Kidney (tissue), 22 donors: ENCODE measurements at places on chromosomes 11 and 22. TPM values are rescaled to one million over a fixed set of nuclear protein-coding genes. Genes with fewer than 3 reads are reported as not detected.
A peak's percentile ranks its signal among the peaks of the same experiment; 100 is the strongest.

RAB38 gene
- total RNA-seq = 5.2 TPM

TBX1 gene
- 5.5 TPM for total RNA-seq

OR5T1 gene
- not detected for total RNA-seq

PRG3 gene
- not detected for total RNA-seq

LAYN gene
- total RNA-seq = 7.6 TPM

ARRB1 gene
- 53.8 TPM for total RNA-seq

RNF26 gene
- total RNA-seq = 23.5 TPM

FIBIN gene
- 85.4 TPM for total RNA-seq

DNA sequence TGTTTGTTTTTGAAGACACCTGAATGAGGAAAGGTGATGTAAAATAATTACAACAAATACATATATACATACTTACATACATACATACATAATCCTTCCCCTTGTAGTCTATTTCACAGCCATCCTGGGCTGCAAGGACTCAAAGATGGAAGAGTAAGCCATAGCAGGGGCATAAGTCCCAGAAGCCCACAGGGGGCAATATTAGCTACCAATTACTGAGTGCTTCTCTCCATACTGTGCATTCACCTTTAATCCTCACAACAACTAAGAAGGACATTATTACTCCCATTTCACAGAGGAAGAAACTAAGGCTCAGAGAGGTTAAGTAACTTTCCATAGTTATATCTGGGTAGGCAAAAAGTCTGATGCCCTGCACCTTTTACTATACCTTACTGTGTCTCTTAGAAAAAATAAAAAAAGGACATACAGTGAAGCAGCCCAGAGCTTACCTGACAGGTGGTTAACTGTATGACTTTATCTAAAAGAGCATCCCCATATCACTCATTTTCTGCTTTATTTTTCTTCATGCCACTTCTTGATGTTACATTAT is 2.7 kb downstream of the SERGEF start:
- H3K27me3 ChIP-seq = no peaks in the 10 kb centered on the region
- H3K36me3 ChIP-seq = no peaks in the 10 kb centered on the region
- peaks cover 5% of the 10 kb centered on the region for H3K4me1 ChIP-seq
- H3K27ac ChIP-seq = no peak overlapping the region
- H3K4me3 ChIP-seq = no peak overlapping the region

GRCh38 chr11:118201966-118202365 is 22.8 kb downstream of the JAML start:
- peaks cover 2% of the 10 kb centered on the region for H3K27me3 ChIP-seq
- no peak overlapping the region for H3K27ac ChIP-seq
- no peaks in the 10 kb centered on the region for H3K4me1 ChIP-seq
- DNase-seq = no peak
- H3K4me3 ChIP-seq = peak overlapping the region; percentile 20
- H3K36me3 ChIP-seq = no peaks in the 10 kb centered on the region

DNA sequence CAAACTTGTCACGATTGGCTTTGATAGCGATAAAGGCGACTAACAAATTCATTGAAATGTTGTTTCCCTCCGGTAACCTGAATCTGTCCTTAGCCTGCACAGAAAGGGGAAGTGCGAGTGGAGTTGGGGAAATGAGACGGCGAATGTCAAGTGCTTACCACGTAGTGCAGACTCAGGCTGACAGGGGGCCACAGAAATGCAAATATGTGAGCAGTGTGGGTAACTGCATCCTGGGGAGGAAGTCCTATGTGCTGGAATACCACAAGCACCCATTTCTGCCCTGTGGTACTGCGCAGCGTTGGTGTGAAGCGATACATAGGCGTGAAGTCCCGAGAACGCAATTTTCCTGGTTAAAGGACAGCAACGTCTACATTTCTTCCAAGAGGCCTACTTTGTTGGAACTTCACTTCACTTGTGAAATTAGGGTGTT is 869 bp upstream of the EIF4ENIF1 start:
- H3K4me1 ChIP-seq = peaks cover 9% of the 10 kb centered on the region
- peak overlapping the region; percentile 86 for H3K4me3 ChIP-seq
- H3K36me3 ChIP-seq = peaks cover under 1% of the 10 kb centered on the region
- peak; percentile 53 for DNase-seq

- no peak overlapping the region for H3K4me3 ChIP-seq
- no peak for DNase-seq
- H3K27ac ChIP-seq = no peak overlapping the region
Measured at GRCh38 chr22:17892376-17892775, 118.1 kb upstream of the BID start.

DNA sequence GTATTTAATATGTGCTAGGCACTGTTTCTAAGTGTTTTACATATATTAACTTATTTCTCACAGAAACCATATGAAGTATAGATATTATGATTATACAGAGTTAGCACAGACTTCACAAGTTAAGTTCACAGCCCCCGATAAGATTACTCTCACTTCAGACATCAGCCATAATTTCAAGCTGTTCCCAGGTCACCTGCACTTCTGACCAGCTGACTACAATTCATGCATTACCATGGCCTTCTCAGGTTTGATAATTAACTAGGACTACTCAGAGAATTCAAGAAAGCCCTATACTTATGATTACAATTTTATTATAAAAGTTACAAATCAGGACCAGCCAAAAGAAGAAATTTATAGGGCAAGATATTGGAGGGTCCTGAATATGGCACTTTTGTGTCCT is 68.2 kb upstream of the RRM1 start:
- no peaks in the 10 kb centered on the region for H3K27me3 ChIP-seq
- no peak for DNase-seq
- no peak overlapping the region for H3K4me3 ChIP-seq
- peaks cover 3% of the 10 kb centered on the region for H3K4me1 ChIP-seq

GRCh38 chr22:40175611-40176244 is 2.0 kb upstream of the TNRC6B start:
- H3K27ac ChIP-seq = no peak overlapping the region
- no peak overlapping the region for H3K4me3 ChIP-seq
- peaks cover 7% of the 10 kb centered on the region for H3K4me1 ChIP-seq
- no peaks in the 10 kb centered on the region for H3K36me3 ChIP-seq

GRCh38 chr11:33682446-33682845 is 18.2 kb downstream of the C11orf91 start:
- no peaks in the 10 kb centered on the region for H3K4me1 ChIP-seq
- no peaks in the 10 kb centered on the region for H3K36me3 ChIP-seq
- DNase-seq = no peak

DNA sequence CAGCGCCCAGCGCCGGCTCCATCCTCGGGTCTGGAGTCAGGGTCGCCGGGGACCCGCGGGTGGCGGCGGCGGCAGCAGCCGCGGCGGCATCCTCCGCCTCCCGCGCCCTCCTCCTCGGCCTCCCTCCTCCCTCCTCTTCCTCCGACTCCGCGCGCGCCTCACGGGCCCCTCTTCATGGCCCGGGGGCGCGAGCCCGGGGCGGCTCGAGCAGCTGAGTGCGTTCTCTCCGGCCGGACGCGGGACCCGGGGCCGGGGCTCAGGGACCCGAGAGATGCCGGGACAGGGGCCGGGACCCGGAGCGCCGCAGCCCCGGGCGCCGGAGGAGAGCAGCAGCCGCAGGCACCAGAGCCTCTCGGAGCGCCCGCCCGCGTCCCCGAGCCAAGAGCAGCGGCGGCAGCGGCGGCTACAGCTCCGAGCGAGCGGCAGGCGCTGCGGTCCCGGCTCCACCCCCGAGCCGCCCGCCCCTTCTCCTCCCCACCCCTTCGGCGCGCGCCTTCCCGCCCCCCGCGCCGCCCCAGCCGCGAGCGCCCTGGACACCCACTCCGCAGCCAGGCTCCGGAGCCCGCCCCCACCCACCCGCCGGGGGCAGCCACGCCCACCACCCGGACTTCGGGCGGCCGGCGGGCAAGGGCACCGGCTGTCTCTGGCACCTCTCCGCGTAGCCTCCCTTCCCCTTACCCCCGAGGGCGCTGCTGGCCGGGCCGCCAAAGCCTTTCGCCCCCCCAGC is at the start of gene CHST1:
Gene CHST1, minus strand, starts transcription at position 417 of the 727 bp plus-strand sequence. CDS start 14,699 bp downstream, outside the sequence.
- no peaks in the 10 kb centered on the region for H3K36me3 ChIP-seq
- peak within 1 kb of the TSS; percentile 39 for H3K4me3 ChIP-seq
- peak; percentile 75 for DNase-seq
- no peaks in the 10 kb centered on the region for H3K4me1 ChIP-seq
- no peak within 1 kb of the TSS for H3K27ac ChIP-seq

DNA sequence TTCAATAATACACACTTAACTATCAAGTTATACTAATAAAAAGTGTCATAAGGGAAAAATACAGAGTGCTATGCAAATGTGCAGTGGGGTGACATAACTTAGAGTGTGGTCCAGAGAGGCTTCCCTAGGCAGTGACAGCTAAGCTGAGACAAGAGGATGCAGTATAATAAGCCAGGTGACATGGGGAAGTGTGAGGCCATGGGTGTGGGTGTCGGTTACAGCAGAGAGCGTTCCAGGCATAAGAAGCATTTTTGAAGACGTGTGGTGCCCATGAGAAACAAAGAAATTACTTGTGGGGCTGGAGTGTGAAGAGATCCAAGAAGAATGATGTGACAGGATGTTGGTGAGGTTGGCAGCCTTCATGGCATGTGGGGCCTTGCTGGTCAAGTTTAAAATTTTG is 78.1 kb upstream of the PICALM start:
- peak overlapping the region; percentile 34 for H3K27ac ChIP-seq
- H3K4me1 ChIP-seq = peaks cover 9% of the 10 kb centered on the region
- no peak overlapping the region for H3K4me3 ChIP-seq
- no peaks in the 10 kb centered on the region for H3K36me3 ChIP-seq

DNA sequence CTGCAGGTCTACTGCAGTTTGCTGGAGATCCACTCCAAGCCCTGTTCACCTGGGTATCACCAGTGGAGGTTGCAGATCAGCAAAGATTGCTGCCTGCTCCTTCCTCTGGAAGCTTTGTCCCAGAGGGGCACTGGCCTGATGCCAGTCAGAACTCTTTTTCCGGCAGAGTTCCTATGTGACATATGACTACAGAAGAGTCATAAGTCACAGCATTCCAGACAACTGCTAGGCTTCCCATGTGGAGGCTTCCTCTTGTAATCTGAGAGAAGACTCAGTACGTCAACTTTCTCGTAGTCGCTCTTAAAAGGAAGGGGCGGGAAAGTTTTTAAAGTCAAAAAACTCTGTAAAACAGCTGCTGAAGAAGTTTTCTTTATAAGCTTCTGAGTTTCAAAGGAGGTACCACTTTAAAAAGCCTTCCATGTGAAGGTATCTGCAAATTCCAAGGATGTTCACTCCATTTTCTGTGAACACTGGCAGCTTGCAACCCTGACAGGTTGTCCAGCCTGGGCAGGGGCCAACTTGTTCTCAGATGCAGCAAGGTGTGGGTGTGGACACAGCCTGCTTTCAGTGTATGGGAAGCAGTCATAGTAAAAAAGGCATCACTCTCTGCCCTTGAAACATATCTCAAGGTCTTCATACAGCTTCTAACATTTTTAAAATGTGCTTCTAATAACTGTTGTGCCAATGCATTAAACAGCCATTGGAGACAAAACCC is 97.8 kb downstream of the ME3 start:
- H3K36me3 ChIP-seq = no peaks in the 10 kb centered on the region
- no peak overlapping the region for H3K27ac ChIP-seq
- DNase-seq = no peak

DNA sequence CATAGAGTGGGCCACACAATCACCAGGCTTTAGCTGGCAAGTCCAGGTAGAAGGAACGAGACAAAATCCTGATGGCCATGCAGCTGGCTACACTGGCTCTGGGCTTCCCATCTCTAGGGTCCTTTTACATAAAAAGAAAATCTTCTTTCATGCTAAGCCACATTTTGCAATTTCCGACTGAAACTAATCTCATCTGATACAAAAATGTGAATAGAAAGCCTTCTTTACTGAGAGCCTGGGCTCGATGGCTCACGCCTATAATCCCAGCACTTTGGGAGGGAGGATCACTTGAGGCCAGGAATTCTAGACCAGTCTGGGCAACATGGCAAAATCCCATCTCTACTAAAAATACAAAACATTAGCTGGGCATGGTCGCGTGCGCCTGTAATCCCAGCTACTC is 67.2 kb downstream of the MICAL3 start:
- no peaks in the 10 kb centered on the region for H3K4me1 ChIP-seq
- no peak for DNase-seq

- no peaks in the 10 kb centered on the region for H3K36me3 ChIP-seq
- no peak overlapping the region for H3K27ac ChIP-seq
- H3K4me3 ChIP-seq = no peak overlapping the region
- H3K27me3 ChIP-seq = no peaks in the 10 kb centered on the region
- no peaks in the 10 kb centered on the region for H3K4me1 ChIP-seq
Measured at GRCh38 chr11:10902301-10903063, 44.6 kb upstream of the ZBED5 start.

- no peak overlapping the region for H3K4me3 ChIP-seq
- DNase-seq = no peak
- no peaks in the 10 kb centered on the region for H3K27me3 ChIP-seq
- no peak overlapping the region for H3K27ac ChIP-seq
Measured at GRCh38 chr22:32842486-32842885, 41.0 kb downstream of the TIMP3 start.

GRCh38 chr11:95498722-95499425 is 267.9 kb upstream of the SESN3 start:
- H3K4me1 ChIP-seq = no peaks in the 10 kb centered on the region
- H3K27ac ChIP-seq = no peak overlapping the region
- DNase-seq = no peak
- no peaks in the 10 kb centered on the region for H3K36me3 ChIP-seq
- no peaks in the 10 kb centered on the region for H3K27me3 ChIP-seq

GRCh38 chr11:107731941-107732688 is 20.3 kb upstream of the SLN start:
- no peaks in the 10 kb centered on the region for H3K36me3 ChIP-seq
- no peaks in the 10 kb centered on the region for H3K27me3 ChIP-seq
- DNase-seq = no peak
- H3K4me3 ChIP-seq = no peak overlapping the region
- no peak overlapping the region for H3K27ac ChIP-seq

DNA sequence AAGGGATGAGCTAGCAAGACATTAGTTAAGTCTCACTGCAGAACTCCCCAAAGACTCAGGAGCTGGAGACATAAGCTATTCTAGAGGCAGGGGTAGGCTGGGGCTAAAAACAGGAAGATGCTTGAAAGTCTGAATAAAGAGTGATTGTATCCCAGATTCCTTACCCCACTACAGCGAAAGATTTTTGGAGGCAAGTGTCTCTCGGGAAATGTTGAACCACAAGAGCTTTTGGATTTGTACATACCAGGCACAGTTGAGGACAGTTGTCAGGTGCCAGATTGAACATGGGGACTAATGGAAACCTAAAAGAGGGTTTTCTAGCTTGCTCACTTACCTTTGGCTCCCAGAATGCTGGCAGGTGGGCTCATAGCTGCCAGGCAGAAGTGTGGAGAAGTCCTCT is 43.5 kb upstream of the OR9Q1 start:
- no peaks in the 10 kb centered on the region for H3K36me3 ChIP-seq
- H3K27me3 ChIP-seq = no peaks in the 10 kb centered on the region
- DNase-seq = no peak

- peak; percentile 41 for DNase-seq
- H3K4me1 ChIP-seq = no peaks in the 10 kb centered on the region
- no peak overlapping the region for H3K27ac ChIP-seq
- no peaks in the 10 kb centered on the region for H3K27me3 ChIP-seq
- H3K4me3 ChIP-seq = no peak overlapping the region
Measured at GRCh38 chr22:49567899-49568750, 259.5 kb downstream of the BRD1 start.

DNA sequence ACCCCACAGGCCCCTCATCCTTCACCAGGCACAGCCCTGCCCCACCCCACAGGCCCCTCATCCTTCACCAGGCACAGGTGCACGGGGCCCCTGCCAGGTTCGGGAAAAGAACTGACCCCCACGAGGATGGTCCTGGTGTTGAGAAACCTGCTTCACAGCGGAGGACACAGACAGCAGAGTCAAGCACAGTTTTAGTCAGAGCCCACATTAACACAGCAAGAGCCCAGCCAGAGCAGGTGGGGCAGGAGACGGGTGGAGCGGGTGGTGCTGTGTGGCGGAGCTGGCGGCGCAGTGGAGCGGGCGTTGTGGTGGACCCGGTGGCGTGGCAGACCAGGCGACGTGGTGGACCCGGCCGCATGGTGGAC is 1085.5 kb downstream of the BRD1 start:
- no peaks in the 10 kb centered on the region for H3K4me1 ChIP-seq
- peak; percentile 62 for DNase-seq
- no peak overlapping the region for H3K4me3 ChIP-seq
- H3K36me3 ChIP-seq = no peaks in the 10 kb centered on the region
- no peaks in the 10 kb centered on the region for H3K27me3 ChIP-seq
